ENCODE measurements at places on chromosomes 5 and 9.

GRCh38 chr9:112241491-112241890 is 66.4 kb upstream of the SUSD1 start:
- no peak for DNase-seq

DNA sequence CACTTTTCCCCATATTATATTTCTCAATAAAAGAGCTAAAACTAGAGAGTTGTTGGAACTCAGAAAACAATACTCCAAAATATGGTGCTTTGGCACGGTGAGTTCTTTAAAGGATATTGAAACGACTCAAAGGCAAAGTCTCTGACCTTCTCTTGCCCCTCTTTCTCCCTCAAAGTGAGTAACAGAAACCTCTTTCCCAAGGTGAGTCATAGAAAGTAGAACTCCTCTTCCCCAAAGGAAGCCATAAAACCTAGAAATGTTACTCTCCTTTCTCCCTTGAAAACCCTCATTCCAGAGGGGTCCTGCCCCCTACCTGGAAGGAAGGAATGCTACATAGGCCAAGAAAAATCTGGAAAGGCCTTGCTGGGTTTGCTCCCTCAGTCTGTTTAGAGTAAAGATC is 47.5 kb downstream of the RAPGEF6 start:
- no peak for DNase-seq

DNA sequence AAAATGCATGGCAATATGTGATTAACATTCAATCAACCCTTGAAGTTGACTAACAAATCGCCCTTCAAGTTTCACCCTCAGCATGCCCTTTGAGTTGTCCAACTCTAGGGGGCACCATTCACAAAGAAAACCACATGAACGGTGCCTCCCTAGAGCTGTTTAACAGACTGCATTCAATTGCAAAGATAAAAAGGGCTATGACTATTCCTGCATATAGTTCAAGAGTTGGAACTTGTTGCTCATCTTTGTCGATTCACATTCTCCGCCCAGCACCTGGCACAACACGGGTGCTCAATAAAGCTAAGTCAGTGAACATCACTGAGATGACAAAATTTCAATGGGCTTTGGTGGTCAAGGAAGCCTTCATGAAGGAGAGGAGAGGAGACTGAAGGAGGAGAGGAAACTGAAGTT is 69.6 kb upstream of the SLC30A5 start:
- no peak for DNase-seq

DNA sequence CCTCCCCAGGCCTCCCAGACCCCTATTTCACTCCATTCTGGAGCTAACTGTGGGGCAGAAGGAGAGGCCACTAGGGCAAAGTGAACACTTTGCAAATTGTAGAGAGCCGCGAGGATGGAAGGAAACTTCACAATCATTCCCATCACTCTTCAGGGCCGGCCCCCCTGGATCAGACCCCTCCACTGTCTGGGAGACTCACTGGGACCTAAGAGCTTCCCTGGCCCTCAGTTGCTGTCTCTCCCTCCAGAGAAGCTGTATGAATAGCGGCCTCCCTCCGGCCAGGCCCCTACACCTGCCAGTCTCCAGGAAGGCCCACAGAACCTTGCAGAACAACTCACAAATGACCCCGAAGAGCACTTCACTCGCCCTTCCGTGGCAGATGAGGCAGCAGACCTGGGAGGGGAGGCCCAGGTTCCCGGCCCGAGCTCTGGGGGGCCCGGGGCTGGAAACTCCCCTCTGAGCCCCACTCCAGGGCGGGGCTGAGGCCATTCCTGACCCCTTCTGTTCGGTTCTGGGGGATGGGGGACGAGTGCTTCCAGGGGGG is 141.9 kb upstream of the IER5L start:
- DNase-seq, result no peak

DNA sequence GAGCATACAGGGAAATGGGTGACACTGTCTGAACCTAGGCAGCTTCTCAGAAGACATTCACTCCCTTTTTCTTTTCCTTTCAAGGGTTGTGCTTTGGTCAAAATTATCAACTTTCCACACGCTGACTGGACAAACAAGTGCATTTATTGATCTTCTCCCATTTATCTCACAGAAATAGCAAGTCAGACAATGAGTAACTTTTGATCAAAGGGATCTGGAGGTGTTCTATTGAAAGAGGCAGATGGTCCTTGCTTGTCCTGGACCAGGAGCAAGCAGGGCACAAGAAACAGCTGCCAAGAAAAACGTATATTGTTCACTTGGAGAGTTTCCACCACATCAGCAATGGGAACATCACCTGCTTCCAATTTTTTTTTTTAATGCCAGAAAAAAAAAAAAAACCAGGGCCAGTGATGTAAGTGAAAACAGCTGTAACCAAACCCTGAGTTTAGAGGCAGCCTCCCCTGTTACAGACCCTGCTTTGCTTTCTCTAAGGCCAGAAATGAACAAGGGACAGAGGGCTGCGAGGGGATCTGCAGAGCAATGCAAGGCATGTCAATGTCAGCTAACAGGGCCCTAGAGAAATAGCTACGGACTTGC is 79.8 kb downstream of the NIPSNAP3B start:
- DNase-seq, result no peak

DNA sequence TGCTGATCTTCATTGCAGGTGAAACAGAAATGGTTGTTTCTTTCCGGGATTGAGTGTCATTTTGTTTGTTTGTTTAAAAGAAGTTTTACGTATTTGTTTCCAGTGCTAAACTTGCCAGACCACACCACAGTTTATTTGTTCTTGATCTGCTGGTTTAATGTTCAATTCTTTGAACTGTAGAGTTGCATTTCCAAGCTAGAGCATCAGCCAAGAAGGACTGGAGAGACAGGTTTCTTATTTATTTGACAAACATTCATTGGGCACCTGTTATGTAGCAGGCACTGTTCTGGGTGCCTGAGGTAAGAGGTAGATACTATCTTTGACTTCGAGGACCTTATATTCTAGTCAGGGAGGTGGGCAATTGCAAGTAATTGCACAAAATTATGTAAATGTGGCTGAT is 45.0 kb downstream of the MCCC2 start:
- no peak for DNase-seq

Measured in H54 (cell line).